ENCODE measurements at places on chromosomes 11 and 22.

GRCh38 chr11:34181251-34181650 lies 75.8 kb downstream of the NAT10 start:
- DNase-seq: no peak

GRCh38 chr22:49951000-49951677 lies 9.4 kb upstream of the PIM3 start:
- DNase-seq: no peak

DNA sequence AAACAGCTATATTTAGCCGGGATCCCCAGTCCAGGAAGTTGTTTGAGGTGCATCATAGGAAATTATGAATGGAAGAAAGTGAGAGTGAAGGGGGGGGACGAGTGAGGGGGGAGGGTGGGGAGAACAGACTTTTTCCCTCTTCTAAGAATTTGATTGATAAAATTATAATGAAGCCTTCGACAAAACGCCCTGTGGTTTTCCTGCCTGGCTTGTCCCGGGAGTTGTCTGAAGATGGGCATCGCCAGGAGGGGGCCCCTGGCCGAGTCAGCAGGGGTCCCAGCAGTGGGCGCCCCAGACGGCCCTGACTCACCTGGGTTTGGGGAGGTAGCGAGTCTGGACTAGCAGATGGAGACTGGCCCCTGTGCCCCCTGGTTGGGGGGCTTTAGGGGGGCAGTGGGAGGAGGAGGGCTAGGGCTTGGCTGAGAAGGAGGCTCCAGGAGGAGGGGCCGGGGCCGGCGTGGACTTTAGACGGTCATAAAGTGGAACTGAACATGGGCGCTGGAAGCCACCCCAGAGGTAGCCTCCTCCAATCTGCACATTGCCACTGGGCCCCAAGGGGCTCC lies 336 bp upstream of the LIF start:
- DNase-seq: no peak

DNA sequence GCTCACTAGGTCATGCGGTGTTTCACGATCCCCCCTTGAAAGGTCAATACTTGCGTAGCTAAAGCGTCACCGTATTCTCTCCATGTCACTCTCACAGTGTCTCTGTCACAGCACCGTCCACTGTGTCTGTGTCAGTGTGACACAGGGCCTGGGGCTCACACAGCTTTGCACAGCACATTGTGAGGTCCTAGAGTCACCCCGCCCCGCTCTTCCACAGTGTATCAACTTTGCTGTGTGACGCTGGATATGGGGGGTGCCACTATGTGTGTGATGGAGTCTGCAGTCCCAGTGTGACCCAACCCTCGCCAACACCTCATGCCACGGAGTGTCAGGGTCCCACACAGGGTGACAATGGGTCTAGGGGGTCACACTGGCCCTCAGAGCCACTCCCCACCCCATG lies 583 bp downstream of the P4HA3 start:
- DNase-seq: no peak

GRCh38 chr11:67248653-67249052 lies 17.6 kb upstream of the GRK2 start:
- DNase-seq: peak; percentile 22

- DNase-seq: no peak
Observed at GRCh38 chr11:128929468-128929867, 13.2 kb downstream of the TP53AIP1 start.

GRCh38 chr22:35839841-35840301 lies 122.2 kb downstream of the APOL5 start:
- peak; percentile 36 for DNase-seq

GRCh38 chr11:3148990-3149851 lies 15.9 kb downstream of the OSBPL5 start:
- no peak for DNase-seq

- peak; percentile 61 for DNase-seq
Observed at GRCh38 chr11:66068923-66069714, 953 bp upstream of the PACS1 start.

DNA sequence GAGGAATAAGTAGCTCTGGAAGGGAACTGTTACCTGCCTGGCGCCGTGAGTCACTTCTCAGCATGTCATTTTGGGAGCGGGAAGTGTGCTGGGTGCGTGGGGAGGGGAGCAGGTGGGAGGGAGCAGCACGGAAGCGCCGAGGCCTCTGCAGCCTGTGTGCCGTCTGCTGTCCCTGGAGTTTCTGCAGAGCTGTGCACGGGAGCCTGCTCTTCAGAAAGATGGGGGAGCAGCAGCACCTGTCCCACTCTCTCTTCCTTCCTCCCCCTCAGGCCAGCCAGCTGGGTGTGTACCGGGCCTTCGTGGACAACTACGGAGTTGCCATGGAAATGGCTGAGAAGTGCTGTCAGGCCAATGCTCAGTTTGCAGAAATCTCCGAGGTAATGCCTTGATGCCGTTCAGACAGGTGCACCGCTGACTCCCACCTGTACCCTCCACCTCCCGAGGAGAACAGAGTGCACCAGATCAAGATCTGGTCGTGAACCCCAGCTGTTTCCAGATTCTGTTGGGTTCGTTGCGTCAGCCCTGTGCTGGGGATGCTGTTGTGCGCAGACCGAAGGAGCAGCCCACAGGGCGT lies 87.9 kb downstream of the BCR start:
- DNase-seq: no peak

GRCh38 chr11:16891964-16892363 lies 122.2 kb downstream of the PLEKHA7 start:
- peak; percentile 44 for DNase-seq

DNA sequence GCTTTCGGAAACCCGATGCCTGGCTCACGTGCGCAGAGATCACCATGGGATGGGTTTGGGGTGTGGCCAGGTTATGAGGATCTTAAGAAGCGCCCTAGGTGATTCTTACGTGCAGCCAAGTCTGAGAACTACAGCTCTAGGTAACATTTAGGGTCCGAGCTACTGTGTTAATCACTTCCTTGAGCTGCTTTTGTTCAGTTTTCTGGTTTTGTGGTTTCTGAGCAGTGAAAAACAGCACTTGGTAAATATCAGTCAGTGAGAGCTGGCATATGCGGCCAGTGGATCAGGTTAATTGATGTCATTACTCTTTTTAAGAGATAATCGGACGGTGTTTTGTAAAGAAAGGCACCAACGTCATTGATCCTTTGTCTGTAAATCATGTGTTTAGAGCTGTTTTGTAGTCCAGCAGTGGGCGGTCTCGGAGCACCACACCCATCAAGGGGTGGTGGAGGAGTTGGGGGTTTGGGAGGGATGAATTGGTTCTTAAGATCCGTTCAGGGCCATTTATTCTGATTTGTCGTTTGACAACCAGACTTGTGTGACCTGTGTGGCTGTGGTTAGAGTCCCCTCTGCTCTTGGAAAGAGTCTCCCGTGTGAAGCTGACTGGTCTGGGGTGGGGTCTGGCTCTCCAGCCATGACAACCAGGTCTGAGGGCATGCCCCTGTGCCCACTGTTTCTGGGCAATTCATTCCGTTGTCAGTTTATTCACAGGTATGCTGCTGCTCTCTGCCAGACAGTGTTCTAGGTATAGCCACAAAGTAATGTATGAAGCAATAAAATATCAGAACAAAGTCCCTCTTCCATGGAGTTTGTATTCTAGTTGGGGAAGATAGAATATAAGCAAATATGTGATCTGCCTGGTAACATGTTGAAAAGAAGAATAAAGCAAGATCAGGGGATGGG lies 61.9 kb upstream of the SORL1-AS1 start:
- DNase-seq: no peak

GRCh38 chr11:33657757-33658156 lies 42.9 kb downstream of the C11orf91 start:
- no peak for DNase-seq

- peak; percentile 52 for DNase-seq
Observed at GRCh38 chr11:19632499-19632834, 80.2 kb upstream of the NAV2 start.

GRCh38 chr11:56923116-56923515 lies 65.6 kb upstream of the OR5AK2 start:
- DNase-seq: no peak

GRCh38 chr11:33461369-33462125 lies 204.4 kb downstream of the HIPK3 start:
- DNase-seq: no peak

Measured in choroid plexus epithelial cell (primary cell).